MCF 10A (cell line): ENCODE measurements at places on chromosomes 6 and 20. TPM values are rescaled to one million over a fixed set of nuclear protein-coding genes. Genes with fewer than 3 reads are reported as not detected.
A peak's percentile ranks its signal among the peaks of the same experiment; 100 is the strongest.

DNA sequence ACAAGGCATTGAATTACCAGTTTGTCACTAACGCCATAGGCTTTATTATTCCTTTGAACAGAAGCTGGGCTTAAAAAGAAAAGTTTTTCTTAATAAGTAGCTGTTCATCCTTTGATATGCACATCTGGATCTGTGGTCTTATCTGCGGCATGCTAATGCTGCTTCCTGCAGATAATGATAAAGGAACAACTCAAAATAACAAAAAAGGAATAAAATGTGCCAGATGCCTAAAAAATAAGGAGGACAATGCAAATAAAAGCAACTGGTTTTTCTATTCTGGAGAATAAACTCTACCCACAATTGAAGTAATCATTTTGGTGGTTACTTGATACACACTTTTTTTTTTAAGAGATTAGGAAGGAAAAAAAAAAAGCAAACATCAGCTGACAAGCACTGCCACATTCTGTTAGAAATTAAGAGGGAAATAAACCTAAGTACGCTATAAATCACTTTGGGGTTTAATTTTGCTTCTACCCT is 156.8 kb upstream of the SALL4 start:
- DNase-seq, result no peak

- DNase-seq, result no peak
Observed at GRCh38 chr20:42483730-42484303, 705.9 kb downstream of the PTPRT start.

Gene HSF2
- 8.2 and 8.6 TPM in 2 replicates for total RNA-seq

GRCh38 chr6:170011204-170012036 is 260.0 kb downstream of the ERMARD start:
- no peak for DNase-seq

GRCh38 chr20:38961530-38962043 is 557 bp upstream of the DHX35 start:
- no peak for DNase-seq

GRCh38 chr6:54935739-54936138 is 89.2 kb downstream of the FAM83B start:
- peak; percentile 96 for DNase-seq

Gene FAM229B
- 10.8 and 11.3 TPM in 2 replicates for total RNA-seq
